ENCODE measurements at places on chromosomes 4 and X.

DNA sequence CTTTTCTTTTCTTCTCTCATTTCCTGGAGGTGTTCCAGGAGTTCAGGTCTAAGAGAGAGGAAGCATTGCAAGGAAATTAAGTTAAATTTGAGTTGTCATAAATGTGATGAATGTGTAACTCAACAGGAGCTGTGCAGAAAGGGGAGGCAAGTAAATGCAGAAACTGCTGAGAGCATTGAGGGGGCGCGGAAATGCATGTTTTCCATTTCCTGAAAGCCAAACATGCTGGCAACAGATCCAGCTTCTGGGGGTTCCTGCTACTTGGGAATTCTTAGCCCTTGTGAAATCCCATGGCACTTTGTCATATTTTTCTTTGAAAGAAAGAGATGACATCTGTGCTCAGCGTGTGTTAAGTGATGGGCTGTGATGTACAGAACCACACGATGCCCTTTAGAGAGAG lies 33.8 kb upstream of the NAP1L5 start:
- peak; percentile 86 for DNase-seq

GRCh38 chrX:23954396-23954795 lies 46.6 kb downstream of the CXorf58 start:
- no peak for DNase-seq

- DNase-seq: no peak
Measured at GRCh38 chrX:7542587-7543380, 300.2 kb upstream of the VCX start.

DNA sequence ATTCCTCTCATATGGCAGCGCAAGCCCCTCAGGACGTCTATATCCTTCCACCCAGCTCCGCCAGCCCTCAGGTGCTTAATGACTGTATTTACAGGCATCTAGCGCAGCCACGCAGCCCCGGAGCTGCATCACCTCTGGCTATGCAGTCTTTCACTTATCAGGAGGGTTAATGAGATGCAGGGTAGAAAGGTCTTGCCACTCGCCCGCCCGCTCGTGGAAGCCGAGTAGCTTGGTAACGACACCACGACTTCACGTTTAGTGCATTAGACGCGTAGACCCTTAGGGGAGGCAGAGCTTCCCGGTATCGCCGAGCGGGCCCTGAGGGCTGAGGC lies 1.5 kb upstream of the SLC16A2 start:
- DNase-seq: peak; percentile 12

- DNase-seq: no peak
Measured at GRCh38 chrX:153669901-153670731, 3.5 kb downstream of the PNCK start.

GRCh38 chr4:180636696-180637404 lies 1606.4 kb upstream of the TENM3 start:
- DNase-seq: peak; percentile 15

DNA sequence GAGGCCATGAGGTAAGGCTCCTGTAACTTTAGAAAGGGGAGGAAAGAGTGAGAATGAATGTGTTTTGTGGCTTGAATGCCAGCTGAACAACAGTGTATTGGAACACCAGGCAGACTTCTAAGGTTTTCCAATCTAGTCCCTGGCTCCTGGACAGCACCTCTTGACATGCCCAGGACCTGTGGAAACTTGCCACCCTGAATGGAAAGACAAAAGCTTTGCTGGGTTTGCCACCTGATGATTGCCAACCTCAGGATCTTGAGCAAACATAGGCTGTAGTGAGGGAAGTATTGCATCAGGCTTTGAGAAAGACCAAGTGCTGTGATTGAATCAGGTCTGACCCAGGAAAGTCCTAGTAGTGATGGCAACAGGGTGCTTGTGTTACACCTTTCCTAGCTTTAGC lies 1393.1 kb upstream of the DIAPH2 start:
- DNase-seq: no peak

DNA sequence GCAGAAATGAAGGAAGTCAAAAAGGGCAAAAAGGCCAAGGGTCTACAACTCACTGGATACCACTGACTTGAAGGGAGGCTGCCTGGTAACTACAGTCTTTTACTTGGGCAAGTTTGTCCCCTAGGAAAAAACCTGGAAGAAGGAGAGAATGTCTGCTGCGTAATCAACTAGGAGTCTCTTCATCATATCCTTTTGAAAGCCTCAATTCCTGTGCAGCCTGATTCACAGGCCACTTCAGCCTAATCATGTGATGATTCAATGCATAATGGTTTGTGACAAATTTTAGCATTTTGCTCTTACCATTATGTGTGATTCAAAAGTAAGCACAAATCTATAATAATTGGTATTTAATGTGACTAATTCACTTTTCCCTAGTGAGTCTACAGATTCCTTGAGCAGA lies 273.6 kb downstream of the FRMPD4 start:
- no peak for DNase-seq

DNA sequence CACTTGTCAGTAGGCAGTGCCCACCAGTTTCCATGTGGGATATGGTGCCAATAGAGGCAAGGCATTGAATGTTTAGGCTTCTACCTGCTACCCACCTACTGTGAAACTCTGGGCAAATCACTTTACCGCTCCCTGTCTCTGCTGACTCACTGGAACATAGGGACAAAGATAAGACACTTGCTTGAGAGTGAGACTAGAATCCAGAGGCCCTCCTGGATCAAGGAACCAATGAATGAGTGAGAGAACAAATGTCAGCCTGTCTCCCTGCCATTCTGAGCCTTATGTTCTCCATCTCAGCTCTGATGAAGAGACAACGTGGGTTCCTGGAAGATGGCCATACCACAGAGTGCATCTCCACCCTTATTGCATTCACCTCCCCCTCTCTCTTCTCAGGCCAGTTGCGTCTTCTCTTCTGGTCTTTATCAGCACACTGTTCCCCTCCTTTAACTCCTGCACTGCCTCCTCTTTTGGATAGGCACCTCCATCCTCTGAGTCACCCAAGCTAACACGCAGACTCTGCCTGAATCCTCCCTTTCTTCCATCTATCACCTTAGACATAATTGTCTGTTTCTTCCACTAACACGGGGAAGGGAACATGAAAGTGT lies 15.4 kb upstream of the PRRG3 start:
- DNase-seq: no peak

- DNase-seq: peak; percentile 63
Measured at GRCh38 chr4:151690876-151691275, 69.9 kb downstream of the GATB start.

DNA sequence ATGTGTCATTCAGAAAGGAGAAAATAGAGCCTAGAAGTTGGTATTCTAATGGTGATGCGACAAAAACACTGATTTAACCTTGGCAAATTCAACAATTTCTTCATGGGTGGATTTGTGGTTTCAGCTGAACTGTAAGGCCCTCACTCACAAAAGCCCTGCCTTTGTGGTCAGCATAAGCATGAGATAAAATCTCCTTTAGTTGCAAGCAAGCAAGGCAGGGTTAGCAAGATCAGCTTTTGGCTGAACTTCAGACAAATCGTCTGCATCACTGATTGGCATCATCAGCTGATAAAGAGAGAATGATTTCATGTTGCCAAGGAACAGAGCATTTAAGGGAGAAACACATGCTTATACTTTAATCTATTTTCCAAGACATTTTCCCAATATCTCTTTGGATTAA lies 2582.2 kb downstream of the PCDH7 start:
- DNase-seq: peak; percentile 57

GRCh38 chrX:110944311-110944750 lies 148.7 kb upstream of the CHRDL1 start:
- no peak for DNase-seq

Measured in lung (tissue), 17 donors.